ENCODE measurements at places on chromosomes 16 and 17.

DNA sequence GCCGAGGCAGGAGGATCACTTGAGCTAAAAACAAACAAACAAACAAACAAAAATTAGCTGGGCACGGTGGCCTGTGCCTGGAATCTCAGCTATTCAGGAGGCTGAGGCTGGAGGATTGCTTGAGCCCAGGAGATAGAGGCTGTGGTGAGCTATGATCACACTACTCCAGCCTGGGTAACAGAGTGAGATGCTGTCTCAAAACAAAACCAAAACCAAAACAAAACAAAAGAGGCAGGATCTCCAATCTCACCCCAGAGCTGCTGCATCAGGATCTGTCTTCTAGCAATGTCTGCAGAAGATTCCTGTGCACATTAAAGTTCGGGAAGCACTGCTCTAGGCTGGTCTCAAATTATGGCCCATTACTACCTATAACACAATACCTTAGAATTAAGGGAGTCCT, 43.1 kb downstream of the MAP2K6 start:
- DNase-seq, result no peak

- no peak for DNase-seq
Measured at GRCh38 chr17:2897605-2898004, 101.4 kb downstream of the RAP1GAP2 start.

DNA sequence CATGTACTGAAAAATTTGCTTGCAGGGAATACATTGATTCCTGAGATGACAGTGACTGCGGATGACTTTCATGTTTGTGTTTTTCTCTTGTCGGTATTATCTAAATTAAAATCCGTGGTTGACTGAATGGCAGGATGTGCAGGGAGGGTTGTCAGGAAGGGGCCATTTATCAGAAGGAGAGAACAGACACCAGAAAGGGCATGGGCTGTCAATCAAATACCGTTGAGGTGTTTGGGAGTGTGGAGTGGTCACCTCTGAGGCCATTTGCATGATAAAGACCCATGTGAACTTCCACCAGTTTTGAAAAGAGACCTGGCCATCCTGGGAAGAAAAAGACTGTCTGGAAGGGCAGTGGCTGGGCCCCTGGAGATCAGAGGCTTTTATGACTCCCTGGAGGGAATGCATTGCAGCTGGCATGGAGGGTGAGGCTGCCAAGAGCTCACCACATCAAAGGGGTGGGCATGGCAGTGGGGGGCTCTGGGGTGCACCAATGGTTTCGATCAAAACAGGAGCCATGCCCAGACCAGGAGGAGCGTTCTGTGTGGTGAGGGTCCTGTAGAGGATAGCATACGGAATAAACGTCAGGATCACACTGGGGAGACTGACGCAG, 67.1 kb downstream of the CYLD start:
- DNase-seq, result no peak

- no peak for DNase-seq
Measured at GRCh38 chr16:19909750-19910322, 25.2 kb upstream of the GPRC5B start.

DNA sequence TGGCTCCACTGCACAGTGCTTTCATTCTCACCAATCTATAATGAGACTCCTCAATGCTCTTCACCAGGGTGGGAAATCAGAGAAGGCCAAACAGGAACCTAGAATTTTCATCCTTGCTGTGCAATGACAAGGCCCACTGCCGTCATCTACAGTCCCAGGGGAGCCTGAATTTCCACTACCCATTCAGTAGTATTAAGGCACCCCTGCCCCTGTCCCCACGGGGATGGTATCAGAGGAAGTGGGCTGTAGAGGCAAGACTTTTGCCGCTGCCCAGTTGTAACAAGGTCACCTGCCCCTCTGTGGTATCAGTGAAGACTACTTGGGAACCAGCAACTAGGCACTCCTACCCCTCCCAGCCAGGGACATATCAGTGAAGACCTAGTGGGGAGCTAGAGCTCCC, 104.5 kb downstream of the C16orf78 start:
- no peak for DNase-seq

GRCh38 chr17:49681106-49681979, 3.4 kb upstream of the SPOP start:
- DNase-seq, result no peak

DNA sequence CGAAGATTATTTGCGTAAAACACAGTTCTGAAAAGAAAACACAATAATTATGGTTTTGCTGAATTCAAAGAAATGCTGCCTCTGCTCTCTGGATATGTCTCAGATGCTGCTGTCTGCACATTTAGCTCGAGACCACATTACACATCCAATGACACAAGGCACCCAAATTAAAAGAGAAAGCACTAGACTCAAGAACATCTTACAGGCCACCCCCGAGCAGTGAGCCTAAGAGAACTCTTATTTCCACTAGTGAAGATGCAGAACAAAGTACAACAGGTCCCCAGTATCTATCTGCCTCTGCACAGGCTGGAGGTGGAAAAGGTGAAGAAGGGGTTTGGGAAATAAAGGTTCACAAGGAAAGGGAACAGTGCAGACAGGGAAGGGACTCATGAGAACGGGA, 33.5 kb downstream of the GRB2 start:
- DNase-seq, result no peak

DNA sequence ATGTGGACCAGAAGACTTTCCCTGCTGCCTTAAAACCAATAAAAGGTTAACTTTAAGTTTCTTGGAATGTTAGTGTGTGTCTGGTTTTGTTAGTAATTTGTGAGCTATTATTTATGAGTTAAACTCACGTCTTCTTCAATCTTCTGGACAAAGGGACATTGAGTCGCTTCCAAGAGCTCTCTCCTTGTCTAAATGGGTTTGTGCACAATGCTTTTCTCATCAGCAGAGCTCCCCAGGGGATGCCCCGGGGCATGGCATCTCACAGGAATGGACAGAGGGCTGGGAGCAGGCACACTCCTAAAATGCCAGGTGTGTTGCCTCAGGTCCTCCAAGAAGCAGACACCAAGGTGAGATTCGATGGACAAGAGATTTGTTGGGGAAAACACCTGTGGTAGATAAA, 90.5 kb downstream of the RGS9 start:
- DNase-seq, result no peak

DNA sequence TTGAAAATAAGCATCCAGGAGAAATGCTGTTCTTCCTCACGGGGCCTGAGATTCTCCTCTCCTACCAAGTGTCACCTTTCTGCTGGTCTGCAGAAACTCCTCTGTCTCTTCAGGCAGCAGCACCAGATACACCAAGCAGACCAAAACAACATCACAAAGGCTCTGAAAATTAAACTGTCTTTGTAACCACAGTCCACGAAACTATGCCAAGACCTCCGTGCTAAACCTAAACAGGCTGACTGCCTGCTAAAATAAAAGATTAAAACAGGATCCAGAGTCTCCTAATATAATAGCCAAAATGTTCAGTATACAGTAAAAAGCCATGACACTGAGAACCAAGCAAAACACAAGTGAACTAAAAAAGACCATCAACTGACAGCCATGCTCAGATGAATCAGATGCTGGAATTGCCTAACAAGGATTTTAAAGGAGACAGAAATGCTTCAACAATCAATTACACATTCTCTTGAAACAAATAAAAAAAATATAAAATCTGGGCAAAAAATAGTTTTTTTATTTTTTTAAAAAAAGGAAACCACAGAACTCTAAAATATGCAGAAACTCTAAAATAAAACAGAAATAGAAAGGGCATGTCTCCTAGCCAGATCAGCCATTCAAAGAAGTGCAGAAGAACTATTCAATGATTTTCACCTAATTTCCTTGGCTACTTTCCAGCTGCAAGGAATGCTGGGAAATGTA, 50.3 kb upstream of the TOX3 start:
- DNase-seq, result no peak

- no peak for DNase-seq
Measured at GRCh38 chr16:82808036-82808435, 181.3 kb downstream of the CDH13 start.

DNA sequence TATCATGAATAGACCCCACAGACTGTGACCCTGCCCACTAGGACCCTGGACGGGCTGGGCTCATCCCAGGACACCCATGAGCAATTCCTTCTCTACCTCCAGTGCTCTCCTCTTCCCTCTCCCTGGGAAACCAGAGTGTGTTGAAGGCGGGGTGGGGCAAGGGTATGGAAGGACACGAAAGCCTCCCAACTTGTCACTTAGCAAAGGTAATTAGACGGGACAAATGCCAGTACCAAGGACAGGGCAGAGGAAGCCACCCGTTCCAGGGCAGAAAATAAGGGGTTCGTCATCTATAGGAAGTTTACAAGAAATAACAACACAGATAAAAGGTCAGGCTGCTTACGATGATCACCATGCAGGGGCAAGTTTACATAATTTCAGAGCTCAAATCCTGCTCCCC, 4.9 kb upstream of the EPX start:
- no peak for DNase-seq

DNA sequence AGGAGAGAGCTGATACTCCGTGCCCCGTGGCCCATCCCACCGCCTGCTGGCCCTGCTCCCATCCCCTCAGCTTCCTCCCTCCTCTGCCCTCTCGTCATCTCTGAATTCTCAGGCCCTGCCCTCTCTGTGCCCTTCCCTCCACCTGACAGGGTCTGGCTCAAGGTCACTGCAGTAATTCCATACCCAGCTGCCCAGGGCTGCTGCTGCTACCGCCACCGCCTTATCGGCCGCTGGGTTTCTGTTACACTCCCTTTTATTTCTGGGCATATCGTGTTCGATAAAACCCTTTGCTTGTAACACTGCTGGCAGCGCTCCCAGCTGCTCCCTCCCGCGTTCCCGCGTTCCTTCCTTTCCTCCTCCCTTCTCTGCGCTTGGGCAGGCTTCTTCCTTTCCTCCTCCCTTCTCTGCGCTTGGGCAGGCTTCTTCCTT, 1.2 kb downstream of the EPN3 start:
- DNase-seq, result no peak

GRCh38 chr16:57539072-57539796, 2.9 kb upstream of the CCDC102A start:
- no peak for DNase-seq

DNA sequence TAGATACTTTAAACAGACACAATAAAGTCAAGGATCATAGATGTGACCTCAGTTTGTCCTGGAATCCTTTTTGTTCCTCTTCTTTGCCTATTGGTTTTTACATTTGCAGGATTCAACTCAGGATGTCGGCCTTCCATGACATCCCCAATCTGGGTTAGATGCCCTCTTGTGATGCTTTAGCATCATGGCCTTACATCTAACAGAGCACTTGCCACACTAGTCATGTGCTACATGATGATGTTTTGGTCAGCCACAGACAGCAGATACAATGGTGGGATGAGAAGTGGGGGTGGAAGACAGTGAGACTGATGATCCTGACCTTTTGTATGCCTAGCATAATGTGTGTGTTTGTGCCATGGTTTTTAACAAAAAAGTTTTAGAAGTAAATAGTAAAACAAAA, 1.8 kb upstream of the SYNRG start:
- DNase-seq, result no peak

DNA sequence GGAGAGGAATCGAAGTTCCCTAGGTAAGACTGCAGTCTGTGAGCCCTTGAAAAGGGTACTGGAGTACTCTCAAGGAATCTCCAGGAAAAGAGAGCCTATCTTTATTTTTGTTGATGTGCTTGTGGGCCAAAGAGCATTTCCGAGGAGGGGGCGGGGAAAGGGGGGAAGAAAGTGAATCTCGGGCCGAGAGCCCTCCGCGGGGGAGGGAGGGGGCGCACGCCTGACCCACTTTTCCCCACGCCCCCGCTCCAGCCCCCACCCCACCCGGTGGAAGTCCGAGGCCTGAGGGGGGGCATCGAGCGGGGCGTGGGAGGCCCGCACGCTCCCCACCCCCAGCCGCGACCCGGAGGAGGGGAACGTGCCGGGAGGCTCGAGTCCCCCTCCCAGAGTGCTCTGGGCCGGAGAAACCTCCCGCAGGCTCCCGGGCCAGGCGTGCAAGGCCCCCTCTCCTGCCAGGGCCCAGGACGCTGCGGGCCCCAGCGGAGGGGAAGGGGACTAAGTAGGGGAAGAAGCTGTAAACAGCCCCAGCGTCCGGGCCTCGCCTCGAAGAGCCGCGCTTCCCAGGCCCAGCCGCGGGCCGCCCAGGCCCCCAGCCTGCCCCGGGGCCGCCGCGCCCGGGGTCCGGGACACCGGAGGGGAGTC, 444 bp downstream of the HELZ start:
- no peak for DNase-seq

DNA sequence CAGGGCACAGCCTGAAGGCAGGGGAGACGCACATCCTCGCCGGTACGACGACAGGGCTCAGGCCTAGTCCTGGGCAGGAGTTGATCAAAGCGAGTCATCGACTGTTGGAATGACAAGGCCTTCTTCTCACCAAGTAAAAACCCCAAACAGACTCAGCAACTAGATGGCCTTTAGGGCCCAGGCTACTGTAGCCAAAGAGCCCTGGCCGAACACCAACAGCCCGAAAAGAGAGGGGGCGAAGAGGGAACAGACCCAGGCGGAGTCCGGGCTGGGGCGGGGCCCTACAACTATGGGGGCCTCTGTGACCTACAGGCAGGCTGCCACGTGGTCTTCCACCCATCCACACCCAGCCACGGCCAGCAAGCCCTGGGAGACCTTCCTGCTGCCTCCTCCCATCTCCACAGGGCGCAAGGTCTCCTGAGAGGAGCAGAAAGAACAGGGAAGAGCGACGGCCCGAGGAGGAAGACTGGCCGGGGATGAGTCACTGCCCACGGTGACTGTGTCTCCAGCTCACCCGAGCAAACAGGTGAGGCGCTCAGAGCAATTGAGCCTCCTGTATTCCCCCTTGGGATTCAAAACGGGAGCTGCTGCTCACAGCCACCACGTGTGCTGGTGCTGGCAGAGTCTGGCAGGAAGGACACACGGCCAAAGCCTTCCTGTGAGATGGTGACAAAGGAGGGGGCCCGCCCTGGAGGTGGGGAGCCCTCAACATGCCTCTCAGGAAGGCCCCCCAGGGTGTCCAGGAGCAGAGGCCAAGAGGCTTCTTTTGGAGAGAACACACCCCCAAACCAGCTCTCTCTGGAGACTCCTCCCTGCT, 17.7 kb downstream of the SLC16A3 start:
- peak; percentile 66 for DNase-seq

DNA sequence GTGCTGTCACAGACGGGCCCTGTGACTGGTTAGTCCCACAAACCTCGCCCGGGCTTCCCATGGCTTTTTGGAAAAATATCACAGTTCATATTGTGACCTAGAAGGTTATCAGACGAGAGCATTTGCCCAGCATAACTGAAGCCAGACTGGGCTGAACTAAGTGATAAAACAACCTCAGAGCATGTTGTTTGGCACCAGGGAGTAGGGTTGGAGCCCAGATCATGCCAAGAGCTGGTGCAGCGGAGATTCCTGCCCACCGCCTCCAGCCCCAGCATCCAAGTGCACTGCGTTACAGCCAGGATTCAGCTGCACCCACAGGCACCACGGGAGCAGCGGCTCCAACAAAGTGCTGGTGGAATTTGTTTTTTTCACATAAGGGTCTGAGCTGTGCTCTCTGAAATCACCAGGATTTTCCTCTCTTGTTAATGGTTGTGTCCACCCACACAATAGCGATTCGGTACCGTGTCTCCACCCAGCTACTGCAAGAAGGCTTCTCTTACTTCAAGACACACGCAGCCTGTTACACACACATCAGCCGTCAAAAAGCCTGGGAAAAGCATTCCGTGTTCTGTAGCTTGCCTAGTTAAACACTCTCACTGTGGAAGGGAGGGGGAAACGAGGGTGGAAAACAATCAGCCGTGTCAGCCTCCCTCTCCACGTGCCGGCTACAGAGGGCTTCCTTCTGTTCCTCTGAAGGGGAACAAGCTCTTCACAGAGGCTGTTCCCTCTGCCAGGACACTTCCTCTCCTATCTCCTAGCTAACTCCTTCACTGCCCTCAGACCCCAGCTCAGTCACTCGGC, 273.8 kb downstream of the C16orf95 start:
- no peak for DNase-seq

- DNase-seq, result no peak
Measured at GRCh38 chr17:76458580-76459490, 5.9 kb upstream of the UBE2O start.

GRCh38 chr17:60887614-60888028, 210.0 kb downstream of the BCAS3 start:
- no peak for DNase-seq

GRCh38 chr16:51638339-51639135, 487.5 kb upstream of the SALL1 start:
- DNase-seq, result no peak

All from T1000 (cell line).